ENCODE measurements at places on chromosomes 16 and 17. TPM values are rescaled to one million over a fixed set of nuclear protein-coding genes. Genes with fewer than 3 reads are reported as not detected.

Gene WNT3
- total RNA-seq, result 4.4 TPM

Gene PRSS53
- 2.5 TPM for total RNA-seq

Gene KRT28
- not detected for total RNA-seq

Gene DRC3
- total RNA-seq, result 2.2 TPM

Gene C17orf67
- 1.8 TPM for total RNA-seq

Gene NOD2
- total RNA-seq, result 0.05 TPM

Gene ABCA6
- 0.03 TPM for total RNA-seq

Gene VMO1
- 1.1 TPM for total RNA-seq

Gene CFAP52
- not detected for total RNA-seq

Gene TBC1D3I
- total RNA-seq, result 0.10 TPM

Gene ITGAD
- total RNA-seq, result 0.06 TPM

Gene CA5A
- not detected for total RNA-seq

Gene SRL
- total RNA-seq, result 0.06 TPM

Gene NAE1
- total RNA-seq, result 73.7 TPM

Gene KRT20
- total RNA-seq, result 0.41 TPM

Gene UMOD
- not detected for total RNA-seq

Gene ITGB4
- total RNA-seq, result 97.6 TPM

Gene NGFR
- total RNA-seq, result 0.86 TPM

Gene CCL22
- total RNA-seq, result not detected
